Cardiac septum (tissue), 1 donor: ENCODE measurements at places on chromosomes 7 and 10.

GRCh38 chr10:131245475-131246059 is 66.0 kb downstream of the TCERG1L start:
- DNase-seq: no peak

DNA sequence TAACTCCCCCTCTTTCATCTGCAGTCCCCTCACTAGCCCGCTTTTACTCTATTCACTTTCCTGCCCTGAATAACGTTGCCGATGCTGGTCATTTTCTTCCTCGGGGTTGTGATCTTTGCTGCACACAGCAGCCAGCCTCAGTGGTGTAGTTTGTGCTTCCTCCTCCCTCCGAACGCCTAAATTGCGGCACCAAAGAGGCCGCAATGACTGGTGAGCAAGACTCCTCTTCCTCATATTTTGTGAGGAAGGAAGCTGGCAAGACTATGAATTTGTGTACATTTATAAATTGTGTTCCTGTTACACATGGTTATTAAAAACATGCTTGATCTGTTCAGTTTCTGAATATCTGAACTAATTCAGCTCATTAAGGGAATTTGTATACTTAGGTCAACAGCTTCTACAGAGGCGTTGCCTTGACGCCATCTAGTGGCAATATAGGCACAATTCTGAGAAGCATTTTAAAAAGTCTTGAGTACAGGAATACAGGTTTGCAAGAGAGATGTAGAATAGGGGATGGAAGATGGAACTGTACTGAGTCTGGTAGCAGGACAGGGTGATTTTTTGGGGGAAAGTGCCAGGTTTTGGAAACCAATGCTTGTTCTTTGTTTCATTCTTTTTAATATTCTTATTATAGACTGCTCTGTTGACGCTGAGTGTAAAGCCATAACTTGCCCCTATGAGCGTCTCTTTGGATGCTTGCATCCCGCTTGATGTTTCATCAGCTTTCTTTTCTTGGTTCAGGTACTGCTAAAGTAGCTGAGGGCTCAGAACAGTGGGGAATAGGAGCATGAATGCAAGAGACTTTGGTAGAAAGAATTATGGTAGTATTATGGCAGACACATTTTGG is 4.1 kb upstream of the TAS2R5 start:
- DNase-seq: no peak

- DNase-seq: no peak
Observed at GRCh38 chr10:131774681-131775085, 126.1 kb upstream of the PPP2R2D start.

DNA sequence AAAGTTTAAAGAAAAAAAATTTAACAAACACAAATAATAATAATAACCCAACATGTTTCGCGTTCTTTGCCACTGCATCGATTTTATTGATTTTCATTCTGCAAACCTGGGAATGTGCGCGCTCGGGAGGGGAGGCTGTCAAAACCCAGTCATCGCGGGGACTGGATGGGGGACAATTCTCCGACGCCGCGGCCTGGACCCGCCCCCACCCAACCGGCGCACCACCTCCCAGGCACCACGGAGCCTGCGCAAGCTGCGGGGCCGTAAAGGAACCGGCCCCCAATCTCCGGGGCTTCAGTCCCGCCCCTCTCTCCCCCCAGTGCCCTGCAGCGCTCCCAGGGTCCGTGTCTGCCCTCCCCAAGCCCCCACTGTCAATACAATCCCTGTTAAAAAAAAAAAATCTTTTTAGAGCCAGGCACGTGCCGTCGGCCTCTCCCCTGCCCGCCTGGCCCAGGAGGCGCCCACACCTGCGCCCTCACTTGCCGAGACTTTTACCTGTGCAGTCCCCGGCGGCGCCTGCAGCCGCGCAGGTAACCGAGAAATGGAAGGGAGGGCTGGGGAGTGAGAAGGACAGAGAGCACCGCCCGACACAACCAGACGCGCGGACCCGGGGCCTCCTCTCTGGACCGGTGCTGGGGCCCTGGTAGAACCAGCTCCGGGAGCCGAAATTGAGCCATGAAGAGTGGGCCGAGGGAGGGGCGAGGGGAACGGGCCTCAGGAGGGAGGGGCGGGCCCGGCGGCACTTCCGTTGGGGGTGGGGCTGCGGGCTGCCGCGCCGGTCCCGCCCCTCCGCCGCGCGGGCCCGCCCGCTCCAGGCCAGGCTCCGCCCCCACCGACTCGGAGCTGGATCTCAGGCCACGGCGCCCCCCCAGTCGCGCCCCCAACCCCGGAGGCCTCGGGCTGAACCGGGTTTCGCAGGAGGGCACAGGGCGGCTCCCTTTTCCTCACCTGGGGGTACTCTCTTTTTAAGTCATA is 7.6 kb upstream of the ZNF503 start:
- peak; percentile 85 for DNase-seq

DNA sequence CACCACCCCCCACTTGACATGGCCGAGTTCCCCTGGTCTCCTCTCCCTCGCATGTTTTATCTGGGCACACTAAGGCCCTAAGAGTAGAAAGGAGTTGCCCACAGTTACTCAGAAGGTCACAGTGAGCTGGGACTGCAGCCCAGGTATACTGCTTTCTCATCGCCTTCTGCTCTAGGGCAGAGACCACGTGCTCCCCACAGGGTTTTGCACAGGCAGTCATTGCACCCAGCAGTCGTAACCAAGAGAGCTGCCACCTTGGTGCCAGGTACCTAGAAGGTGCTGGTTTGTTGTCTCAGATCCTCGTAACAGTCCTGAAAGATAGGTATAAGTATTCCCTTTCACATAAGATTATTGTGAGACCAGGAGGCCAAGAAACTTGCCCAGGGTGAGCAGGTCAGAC is 1.8 kb downstream of the MINDY4 start:
- DNase-seq: no peak

DNA sequence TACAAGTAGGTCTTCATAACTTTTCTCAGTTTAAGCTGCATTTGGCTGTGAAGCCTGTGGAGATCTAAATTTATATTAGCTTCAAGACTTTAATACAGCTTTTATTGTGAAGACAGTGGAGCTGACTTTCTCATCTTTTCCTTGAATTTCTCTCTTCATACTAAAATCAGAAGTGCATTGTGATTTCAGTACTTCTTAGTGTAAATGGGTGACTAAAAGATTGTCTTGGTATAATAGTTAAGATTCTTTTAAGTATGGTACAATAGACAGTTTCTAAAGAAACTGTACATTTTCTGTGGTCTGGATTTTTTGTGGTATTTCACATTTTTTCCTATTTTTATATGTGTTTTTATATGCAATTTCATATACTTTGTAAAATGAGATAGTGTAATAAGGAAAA is 21.0 kb upstream of the DDX21 start:
- DNase-seq: no peak

DNA sequence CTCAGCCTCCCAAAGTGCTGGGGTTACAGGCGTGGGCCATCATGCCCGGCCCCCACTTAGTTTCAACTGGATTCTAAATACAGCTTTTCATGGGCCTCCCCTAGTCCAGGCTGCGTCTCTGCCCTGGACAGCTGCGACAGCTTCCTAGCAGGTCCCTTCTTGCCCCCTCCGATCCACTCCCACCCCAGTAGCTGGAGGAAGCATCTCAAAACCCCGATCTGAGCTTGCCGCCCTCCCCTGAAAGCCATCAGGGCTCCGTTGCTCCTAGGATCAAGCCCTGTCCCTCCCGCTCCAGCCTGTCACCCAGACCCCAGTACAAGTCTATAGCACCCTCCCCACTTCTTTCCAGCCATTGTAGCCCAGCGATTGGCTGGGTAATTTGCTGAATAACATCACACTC is 64.5 kb downstream of the VWA2 start:
- peak; percentile 41 for DNase-seq

GRCh38 chr7:108452707-108453106 is 3.5 kb downstream of the NRCAM start:
- no peak for DNase-seq

GRCh38 chr7:29611941-29612544 is 48.4 kb downstream of the PRR15 start:
- no peak for DNase-seq

- peak; percentile 49 for DNase-seq
Observed at GRCh38 chr10:127158662-127159061, 37.7 kb downstream of the INSYN2A start.

GRCh38 chr10:44384601-44385025 is 284 bp downstream of the CXCL12 start:
- DNase-seq: peak; percentile 71

DNA sequence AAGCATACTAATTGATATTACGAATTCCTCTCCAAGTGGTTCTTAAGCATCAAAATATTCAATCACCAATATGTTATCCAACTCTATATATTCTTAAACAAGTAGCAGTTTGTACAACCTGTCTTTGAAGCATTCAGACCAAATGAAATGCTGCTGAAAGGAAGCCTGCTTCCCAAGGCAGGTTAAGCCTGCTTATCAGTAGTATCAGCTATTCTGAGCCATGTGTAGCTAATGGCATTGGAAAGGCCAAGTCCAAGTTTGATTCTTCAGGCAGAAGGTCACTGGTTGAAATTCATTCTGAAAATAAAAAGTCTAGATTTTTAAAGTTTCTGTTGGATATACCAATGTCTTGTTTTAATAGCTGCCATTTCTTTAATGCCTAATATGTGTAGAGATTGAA is 328.7 kb downstream of the LHFPL3 start:
- no peak for DNase-seq

- DNase-seq: no peak
Observed at GRCh38 chr10:33808475-33808874, 474.0 kb upstream of the NRP1 start.

- DNase-seq: peak; percentile 85
Observed at GRCh38 chr10:86520871-86521677, 518 bp downstream of the WAPL start.
